ENCODE measurements at places on chromosomes 2 and 18. TPM values are rescaled to one million over a fixed set of nuclear protein-coding genes. Genes with fewer than 3 reads are reported as not detected.

AQP12A gene
- polyA plus RNA-seq: not detected

PDE11A gene
- polyA plus RNA-seq: 6.8 TPM

CEBPZOS gene
- 49.8 TPM for polyA plus RNA-seq

KCNK3 gene
- polyA plus RNA-seq: 5.0 TPM

NT5DC4 gene
- polyA plus RNA-seq: 0.29 TPM

DNA sequence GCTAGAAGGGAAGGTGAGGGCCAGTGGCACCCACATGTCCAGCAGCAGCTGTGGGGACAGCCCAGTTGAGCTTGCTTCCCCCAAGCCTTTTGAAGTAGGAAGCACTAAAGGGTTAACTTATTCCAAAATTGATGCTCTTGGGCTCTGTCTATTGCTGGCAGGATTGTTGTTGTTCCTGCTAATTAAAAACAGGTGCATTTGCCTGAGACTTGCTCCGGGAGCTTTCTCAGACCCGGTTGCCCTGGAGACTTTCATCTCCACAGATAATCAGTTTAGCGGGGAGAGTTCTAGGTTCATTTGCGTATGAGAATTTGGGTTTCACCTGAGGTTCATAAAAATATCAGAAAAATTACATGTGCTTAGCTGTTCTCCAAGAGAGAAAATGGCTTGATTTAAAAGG is 277.3 kb downstream of the LRATD1 start:
- DNase-seq: no peak

DNA sequence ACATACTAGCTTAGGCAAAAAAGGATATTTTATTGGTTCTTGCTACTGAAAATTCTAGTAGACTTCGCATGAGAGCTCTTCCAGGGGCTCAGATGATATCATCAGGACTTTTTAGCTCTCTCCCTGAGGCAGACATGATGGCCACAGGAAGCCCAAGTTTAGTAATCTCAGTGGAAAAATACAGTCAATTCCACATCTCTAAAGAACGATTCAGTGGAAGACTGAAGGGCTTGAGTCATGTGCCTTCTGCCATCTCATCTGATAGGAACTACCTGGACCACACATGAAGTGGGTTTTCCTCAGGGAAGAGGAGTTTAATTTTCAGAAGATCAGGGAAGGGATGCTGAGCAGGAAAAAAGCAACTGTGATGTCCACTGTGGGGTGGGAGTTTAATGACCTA is 117.3 kb downstream of the TTC27 start:
- no peak for DNase-seq

- DNase-seq: no peak
Measured at GRCh38 chr2:10311736-10312135, 9.0 kb downstream of the HPCAL1 start.

GRCh38 chr2:207352978-207353671 is 176.6 kb upstream of the CREB1 start:
- DNase-seq: no peak

DNA sequence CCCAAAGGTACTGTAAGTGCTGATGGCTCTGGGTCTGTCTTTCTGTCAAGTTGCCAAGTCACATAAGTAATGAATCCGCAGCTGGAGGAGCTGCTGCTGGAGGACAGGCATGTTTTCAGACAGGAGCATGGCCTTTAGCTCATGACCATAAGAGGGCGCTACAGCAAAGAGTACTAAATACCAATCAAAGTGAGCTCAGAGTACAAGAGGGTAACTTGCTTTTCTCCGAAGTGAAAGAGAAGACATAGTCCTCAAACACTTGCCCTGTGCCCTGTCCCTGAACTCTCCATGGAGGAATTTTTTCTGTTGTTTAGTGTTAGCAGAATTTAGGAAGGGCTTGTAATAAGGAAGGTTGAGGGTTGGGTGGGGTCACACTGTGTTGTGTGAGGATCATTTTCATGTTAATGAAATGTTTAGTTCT is 58.0 kb upstream of the EML6 start:
- DNase-seq: no peak

- no peak for DNase-seq
Measured at GRCh38 chr2:170739048-170739447, 23.9 kb downstream of the SP5 start.

DNA sequence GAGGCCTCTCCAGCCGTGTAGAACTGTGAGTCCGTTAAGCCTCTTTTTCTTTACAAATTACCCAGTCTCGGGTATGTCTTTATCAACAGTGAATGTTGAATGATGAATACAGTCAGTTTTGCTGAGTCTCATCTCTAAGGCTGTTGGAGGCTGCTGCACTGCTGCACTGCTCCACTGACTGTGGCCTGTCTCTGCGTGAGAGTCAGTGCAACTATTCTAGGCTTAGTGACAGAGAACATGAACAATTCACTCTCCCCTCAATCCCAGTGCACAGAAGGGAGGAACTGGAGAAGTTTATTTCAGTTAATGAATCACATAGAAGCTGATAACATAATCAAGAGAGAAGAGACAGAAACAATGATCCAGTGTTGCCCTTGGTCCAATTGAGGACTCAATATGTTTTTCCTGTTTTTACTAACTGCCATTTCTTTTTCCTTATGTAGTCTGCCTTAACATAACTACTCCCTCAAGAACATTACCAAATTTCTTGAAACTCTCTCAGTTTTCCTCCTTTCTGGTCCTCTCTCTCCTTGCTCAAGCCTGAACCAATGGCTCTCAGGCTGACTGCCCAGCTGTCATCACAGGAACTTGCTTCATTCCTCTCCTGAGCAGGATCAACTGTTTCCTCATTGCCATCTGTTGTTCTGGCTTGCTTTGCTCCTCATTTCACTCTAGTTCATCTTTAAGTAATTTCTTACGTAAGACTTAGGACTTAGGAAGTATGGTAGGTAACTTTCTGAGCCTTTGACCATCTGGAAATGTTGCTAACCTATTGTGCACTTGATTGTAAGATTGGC is 483.2 kb downstream of the METTL4 start:
- no peak for DNase-seq

- DNase-seq: no peak
Measured at GRCh38 chr18:45839414-45840395, 14.2 kb downstream of the SIGLEC15 start.

DNA sequence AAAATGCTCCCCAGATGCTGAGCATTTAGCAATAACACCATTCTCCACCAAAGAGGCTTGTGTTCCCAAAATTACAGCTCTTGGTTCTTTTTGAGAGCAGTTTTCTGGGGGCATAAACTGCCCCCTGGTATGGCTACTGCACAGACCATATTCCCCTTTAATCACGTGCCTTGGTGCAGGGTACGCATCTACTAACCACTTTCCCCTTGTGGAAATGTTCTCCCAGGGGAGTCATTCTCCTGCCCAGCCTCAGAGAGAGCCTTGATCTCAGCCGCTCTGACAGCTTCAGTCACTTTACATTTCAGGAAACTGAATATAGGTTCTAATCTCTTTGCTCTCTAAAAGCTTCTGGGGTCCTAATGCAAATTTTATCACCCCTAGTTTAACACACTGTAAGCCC is 44.7 kb upstream of the EML6 start:
- DNase-seq: no peak

GRCh38 chr2:7878786-7879482 is 802.9 kb upstream of the ID2 start:
- DNase-seq: no peak

DNA sequence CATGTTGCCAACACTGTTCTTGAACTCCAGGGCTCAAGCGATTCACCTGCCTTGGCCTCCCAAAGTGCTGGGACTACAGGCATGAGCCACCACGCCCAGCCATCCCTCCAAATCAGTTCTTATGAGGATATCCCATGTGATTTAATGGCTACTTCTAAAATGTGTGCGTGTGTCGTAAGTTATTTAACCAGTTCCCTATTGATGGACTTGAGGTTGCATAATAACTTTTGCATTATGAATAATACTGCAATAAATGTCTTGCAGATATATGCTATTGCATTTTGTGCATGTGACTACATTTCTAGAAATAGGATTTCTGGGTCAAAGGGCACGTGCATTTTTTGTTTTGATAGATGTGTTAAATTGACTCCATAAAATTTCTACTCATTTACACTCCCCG is 19.0 kb downstream of the DIPK1C start:
- no peak for DNase-seq

GRCh38 chr2:127523269-127523939 is 2.9 kb downstream of the IWS1 start:
- no peak for DNase-seq
